ENCODE measurements at places on chromosomes 5 and 9.

GRCh38 chr5:152505442-152506042, 100.5 kb upstream of the NMUR2 start:
- no peak for DNase-seq

DNA sequence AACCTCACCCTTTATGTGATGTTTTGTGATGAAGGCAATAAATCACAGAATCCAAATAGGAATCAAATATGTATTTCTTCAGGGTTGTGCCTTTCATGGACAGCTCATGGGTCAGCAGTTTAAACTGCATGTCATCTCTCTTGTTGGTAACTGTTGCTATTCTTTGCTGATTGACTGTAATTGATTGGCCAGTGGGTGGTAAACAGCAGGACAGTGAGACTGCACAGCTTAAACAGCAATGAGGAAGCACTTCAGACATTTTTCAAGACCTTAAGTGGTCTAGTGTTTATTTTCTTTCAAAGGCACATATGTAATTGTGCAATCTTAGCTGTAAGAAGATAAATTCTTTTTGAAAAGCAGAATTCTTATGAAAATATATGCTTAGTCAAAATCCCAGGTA, 260.5 kb downstream of the COX7C start:
- no peak for DNase-seq

- DNase-seq, result no peak
Measured at GRCh38 chr5:16891033-16891432, 45.1 kb downstream of the MYO10 start.

- no peak for DNase-seq
Measured at GRCh38 chr9:84897362-84898094, 228.0 kb downstream of the NTRK2 start.

- DNase-seq, result no peak
Measured at GRCh38 chr5:32836176-32836575, 125.1 kb downstream of the NPR3 start.

DNA sequence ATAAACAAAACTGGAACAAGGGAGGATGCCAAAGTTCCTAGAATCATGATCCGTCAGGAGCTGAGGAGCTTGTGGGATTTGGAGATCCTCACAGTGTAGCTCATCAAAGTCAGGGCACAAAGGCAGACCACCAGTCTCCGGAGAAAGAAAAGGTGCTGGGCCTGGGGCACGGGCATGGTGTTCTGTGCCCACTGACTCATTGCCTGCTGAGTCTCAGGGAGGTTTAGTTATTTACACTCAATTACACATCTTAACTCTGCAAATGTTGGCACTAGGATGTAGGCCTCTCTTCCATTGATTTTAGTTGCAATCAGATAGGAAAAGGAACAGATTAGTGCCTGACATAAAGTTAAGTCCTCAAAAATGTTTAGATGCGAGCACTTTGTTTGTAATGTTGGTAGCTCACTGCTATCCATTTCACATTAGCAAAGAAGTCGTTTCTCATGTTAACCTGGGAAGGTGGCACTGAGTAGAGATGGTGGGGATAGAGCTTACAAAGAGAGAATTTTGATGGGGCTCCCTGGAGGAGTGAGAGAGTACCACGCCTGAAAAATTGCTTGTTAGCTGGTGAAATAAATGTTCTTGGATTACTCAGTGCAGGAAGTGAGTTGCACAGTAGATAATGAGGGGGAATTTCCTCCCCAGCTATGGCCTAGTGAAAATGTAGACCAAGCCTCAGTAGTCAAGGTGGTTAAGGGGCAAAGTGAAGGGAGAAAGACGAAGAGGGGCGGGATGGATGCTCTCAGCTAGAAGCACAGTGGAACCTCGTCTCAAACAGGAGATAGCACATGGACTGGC, 109.5 kb upstream of the CD180 start:
- no peak for DNase-seq

DNA sequence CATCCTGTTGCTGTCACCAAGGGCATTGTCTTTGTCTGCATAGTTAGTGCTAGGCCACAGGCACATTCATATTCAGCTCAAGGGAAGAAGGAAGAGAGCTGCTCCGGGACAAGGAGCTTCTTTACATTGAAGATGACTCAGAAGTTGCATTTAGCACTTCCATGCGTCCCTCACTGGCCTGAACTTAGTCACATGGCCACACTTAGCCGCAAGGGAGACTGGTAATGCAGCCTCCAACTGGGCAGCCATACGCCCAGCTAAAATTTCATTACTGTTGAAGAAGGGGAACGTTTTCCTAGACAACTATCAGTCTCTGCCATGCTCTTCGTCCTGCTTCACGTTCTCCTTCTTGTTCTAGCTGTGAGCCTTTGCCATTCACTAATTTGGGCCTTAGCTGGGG, 20.0 kb downstream of the ACTL7B start:
- no peak for DNase-seq

Measured in stimulated activated CD8-positive, alpha-beta memory T cell treated with anti-CD3 and anti-CD28 coated beads, Interleukin-15, amount 100 ng/mL, for 1 hour (primary cell).